Nephron progenitor cell (in vitro differentiated cells): ENCODE measurements at places on chromosomes 12 and 14.

GRCh38 chr12:132597333-132598316 is 12.8 kb downstream of the LRCOL1 start:
- peak; percentile 72 for DNase-seq

DNA sequence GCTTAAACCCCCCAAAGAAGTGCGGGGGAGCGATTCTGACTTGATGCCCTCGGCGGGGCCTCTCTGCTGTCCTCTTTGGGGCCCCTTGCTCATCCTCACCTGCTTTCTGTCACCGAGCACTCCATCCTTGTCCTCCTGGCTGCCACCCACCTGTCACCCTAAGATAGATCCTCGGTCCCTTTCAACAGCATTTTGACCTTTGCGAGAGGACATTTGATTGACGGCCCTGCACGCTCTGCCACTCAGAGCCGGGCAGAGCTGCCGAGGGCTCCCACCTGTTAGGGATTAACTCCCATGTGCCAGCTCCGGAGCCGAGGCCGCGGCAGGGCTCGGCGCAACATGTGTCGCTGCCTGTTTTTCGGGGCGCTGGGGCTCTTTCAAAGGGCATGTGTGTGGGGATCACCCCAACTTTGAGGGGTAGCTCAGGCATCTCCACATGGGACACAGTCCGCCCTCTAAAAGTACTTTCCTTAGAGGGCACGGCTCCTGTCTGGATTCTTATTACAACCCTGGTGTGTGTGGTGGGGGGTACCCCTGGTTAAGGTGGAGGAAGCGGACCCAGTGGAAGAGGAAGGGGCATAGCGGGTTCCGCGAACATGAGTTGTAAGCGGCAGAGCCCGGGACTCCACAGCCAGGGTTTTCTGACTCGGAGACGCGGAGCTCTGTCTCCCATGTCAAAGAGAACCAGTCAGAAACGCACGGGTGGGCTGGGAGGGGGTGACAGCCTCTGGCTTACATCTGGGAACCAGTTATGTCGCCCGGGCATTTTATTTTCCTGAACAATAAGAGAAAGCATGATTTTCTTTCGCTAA is 811 bp upstream of the MEG3 start:
- no peak for DNase-seq

- no peak for DNase-seq
These were observed 5.0 kb upstream of the OR10P1 start for GRCh38 chr12:55631733-55632132.

- DNase-seq, result no peak
These were observed 204.4 kb downstream of the TMX1 start for GRCh38 chr14:51444353-51445000.

- no peak for DNase-seq
These were observed 43.8 kb upstream of the ATF1 start for GRCh38 chr12:50720085-50720484.

DNA sequence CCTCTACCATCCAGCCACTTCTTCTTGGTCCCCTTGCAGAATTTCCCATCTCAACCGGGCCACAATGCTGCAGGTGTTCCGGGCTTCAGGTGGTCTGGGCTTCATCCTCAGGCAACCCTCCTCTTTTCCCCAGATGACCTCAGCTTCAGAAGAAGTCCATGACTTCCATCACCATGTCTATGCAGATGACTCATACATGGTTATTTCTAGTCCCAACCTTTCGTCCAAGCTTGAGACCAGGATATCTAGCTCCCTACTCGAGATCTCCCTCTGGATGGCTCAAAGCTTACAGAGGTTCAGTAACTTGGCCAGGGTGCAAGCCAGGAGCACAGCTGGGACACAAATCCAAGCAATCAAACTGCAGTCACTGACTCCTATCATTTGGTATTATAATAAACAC is 154.6 kb upstream of the NOS1 start:
- no peak for DNase-seq

- no peak for DNase-seq
These were observed 16.4 kb upstream of the RAB35 start for GRCh38 chr12:120132863-120133385.

DNA sequence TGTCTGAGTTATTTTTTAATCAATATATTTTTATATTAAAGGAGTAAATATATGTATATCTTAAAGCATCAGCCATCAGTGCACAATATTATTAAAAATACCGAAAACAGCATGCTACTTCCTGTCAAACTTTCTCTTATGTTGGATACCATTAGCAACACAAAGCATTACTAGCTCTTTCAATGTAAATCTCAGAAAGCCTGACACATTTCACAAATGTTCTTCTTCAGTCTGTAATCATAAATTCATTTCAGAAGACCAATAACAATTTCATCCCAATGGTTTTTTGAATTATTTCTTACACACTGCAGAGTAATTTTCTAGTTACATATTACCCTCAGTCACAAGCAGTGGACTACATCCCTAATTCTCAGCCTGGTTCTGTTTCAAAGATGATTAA is 226.9 kb downstream of the LRRK2 start:
- DNase-seq, result no peak

GRCh38 chr14:64500088-64500487 is 3.5 kb downstream of the ZBTB25 start:
- no peak for DNase-seq

GRCh38 chr12:76820888-76821482 is 57.1 kb downstream of the ZDHHC17 start:
- peak; percentile 18 for DNase-seq

GRCh38 chr12:107554941-107555340 is 130.7 kb upstream of the PWP1 start:
- no peak for DNase-seq

- no peak for DNase-seq
These were observed 19.7 kb downstream of the VDR start for GRCh38 chr12:47885012-47885501.
